Right ventricle myocardium superior (tissue), 1 donor: ENCODE measurements at places on chromosomes 6 and 20. TPM values are rescaled to one million over a fixed set of nuclear protein-coding genes. Genes with fewer than 3 reads are reported as not detected.

DNA sequence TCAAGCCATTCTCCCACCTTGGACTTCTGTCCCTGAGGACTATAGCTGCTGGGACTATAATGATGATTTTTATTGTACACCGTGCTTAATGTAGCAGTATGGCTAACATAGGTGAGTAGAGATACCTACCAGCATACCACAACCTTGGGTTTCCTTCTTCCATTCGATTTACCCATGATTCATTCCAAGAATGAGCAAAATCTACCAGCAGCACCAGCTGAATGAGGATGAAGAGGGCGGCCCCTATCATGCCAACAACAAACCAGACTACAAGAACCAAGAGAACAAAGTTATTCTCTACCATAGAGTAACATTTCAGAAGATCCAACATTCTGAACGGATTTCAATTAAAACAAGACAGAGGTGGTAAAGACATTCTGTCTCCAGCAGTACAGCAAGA lies 12.1 kb downstream of the SERINC3 start:
- DNase-seq: no peak

DNA sequence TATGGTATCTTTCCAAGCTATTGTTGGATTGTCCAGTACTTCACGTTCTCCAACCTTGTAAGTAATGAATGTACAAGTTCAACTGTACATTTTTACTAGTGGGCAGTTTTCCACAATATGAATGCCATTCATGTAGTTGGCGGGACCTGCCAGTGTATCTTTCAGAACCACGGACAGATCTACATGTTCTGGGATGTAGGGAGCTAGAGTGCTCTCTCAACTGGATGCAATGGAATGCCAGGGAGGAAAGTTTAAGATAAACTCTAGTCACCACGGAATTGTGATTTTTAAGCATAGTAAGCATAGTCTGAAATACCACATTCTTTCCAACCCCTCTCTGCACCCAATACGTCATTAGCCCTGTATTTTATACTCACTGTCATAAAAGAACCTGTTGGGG lies 21.5 kb upstream of the HLA-C start:
- DNase-seq: no peak

DNA sequence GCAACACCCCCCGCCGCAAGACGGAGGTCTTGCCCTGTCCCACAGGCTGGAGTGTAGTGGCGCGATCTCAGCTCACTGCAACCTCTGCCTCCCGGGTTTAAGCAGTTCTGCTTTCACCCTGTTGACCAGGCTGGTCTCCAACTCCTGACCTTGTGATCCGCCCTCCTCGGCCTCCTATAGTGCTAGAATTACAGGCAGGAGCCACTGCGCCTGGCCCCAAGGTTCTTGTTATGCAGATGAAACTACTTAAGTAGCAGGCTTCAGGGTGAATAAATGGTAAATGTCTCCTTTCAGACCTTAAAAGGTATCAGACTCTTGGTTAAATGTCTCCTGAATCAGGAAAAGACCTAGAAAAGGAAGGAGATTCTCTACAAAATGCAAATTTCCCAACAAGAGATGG lies 95.4 kb upstream of the TMEM181 start:
- DNase-seq: no peak

DNA sequence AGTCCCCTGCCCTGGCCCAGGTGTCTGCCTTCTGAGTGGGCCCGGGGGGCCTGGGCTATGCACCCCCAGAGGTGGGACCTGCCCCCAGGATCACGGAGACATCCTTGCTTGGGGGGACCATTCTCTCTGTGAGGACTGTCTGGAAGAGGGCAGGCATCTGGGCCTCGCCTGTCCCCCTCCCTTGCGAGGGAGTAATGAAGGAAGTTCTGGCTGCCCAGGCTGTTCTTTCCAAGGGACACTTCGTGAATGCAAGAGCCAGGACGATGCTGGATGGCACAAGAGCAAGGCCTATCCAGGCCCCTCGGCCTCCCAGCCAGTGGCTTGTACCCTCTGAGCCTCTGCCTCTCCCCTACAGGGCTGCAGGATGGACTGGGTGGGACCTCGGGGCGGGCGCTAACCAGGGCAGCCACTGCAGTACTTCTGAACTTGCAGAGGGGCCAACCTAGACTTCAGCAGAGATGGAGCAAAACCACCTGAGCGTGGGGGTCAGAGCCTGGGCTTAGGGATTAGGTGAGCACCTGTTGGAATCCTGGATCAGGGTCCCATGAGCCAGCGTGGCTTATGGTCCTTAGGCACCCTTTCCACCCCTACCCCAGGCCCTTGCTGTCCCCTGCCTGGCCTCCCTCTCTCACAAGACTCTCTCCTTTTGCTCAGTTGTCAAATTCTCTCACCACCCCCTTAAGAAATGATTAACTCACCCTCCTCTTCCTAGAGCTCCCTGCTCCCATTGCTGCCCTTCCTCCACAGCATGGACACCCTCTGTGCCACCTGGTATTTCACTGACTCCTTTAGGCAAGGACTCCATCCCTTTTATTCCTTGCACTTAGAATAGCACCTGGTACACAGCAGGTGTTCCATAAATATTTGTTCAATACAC lies 53.2 kb downstream of the CTCFL start:
- no peak for DNase-seq

GRCh38 chr20:35702824-35703695 lies 3.9 kb downstream of the ROMO1 start:
- DNase-seq: no peak

DNA sequence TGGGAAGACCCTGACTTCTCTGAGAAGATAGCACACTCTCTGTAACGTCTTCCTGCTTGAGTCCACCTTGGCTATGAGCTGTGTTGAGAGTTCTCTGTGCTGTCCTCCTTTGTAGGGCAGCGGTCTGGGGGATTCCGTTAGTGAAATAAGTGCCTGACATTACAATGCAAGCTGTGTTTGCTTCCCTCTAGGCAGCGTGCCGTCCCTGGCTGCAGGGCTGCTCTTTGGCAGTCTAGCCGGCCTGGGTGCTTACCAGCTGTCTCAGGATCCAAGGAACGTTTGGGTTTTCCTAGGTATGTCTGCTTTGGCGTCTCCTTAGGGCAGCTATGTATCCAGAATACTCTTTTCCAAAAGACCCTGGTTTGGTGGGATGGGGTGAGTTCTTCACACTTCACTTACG lies 2.8 kb downstream of the TMEM14C start:
- no peak for DNase-seq

MATN4 gene
- total RNA-seq: not detected
